B cell (primary cell): ENCODE measurements at places on chromosomes 3 and 15. TPM values are rescaled to one million over a fixed set of nuclear protein-coding genes. Genes with fewer than 3 reads are reported as not detected.

GRCh38 chr3:60742606-60743145 is 508.6 kb downstream of the FHIT start:
- DNase-seq: no peak

DNA sequence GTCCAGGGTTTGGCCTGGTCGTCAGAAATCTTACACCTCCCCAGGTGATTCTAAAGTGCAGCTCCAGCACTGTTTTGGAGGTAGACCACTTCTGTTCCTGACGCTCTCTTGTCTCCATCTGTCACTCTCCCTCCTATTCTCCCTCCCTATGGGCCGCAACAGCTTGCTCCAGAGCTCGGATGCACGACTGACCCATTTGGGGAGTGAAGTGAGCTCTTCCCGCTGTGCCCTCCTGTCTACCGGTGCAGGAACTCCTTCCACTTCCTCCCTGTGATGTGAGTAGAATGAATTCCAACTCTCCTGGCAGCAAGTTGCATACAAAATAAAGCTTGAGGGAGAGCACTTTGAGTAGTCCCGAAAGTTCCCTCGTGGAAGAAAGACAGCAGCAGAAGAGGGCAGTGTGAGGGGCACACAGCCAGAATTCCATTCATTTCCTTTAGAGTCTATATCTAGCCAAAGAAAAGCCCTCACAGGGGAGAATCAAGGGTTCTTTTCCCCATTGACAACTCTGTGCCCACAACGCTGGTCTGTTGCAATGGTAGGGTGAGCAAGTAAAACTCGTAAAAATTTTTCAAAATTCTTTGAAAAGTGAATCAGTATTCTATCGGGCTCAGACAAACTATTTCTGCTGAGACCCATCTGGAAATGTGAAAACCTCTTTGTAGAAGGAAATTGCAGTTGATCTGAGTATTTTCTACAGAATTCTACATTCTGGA is 39.9 kb upstream of the BDH1 start:
- DNase-seq: no peak

DNA sequence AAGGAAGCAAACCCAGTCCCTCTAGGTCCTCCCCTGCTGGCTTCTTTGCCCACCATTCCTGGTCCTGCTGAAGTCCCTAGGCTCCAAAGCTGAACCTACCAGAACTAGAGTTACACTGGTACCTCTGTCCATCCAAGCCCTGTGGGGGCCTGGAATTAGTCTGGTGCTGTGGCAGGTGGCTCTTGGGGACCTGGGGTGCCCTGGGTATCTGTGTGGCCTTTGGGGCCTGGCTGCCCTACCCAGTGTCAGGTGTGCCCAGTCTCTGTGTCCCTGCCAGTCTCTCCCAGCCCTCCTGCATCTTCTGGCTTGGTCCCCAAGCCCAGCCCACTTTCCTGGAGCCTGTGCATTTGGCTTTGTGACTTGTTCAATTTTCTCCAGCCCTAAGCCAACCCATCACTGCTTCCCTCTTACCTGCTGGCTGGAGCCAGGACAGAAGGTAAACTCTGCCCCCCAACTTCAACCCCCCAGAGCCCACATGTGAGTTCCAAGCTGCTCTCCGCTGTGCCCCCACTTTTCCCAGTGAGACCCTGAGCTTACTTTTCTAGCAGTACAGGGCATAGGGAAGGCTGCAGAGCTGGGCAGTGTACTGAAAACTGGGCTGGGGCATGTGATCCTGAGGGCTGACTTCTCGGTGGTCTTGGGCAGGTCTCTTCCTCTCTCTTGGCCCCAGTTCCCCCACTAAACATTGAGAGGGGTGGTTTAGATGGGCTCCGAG is 28.3 kb upstream of the HHATL start:
- no peak for DNase-seq

DNA sequence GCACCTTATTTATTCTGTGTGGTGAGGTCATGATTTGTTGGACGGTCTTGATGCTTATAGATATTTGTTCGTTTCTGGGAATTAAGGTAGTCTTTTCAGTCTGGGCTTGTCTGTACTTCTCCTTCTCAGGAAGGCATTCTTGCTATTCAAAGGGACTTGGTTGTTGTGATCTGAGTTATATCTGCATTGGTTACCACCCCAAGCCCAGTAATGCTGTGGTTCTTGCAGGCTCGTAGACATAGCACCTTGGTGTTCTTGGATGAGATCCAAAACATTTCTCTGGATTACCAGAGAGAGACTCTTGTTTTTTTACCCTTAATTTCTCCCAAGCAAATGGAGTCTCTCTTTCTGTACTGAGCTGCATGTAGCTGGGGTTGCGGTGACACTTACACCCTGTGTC is 128.0 kb upstream of the CBLB start:
- no peak for DNase-seq

Gene EOMES
- total RNA-seq: 0.10 and 0.19 TPM in 2 replicates

Gene XCR1
- total RNA-seq: not detected in 2 replicates

Gene CCDC71
- total RNA-seq: 29.7 and 30.0 TPM in 2 replicates

DNA sequence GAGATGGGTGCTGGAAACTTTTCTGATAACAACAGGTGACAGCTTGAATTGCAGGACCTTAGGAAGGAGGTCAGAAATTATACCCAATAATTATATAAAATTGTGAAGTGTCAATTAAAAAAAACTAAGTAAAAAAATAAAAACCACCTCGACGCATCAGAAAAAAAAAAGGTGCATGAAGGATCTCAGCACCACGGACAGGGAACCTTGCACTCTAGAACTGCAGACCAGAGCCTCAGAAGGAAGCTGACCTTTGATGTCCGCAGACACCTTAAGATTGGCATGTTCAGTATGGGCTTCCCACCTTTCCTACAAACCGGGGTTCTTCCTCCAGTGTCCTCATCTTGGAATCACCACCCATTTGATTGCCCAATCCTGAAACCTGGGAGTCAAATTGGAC is 60.9 kb downstream of the SCN10A start:
- no peak for DNase-seq

Gene ADAMTS9
- not detected in 2 replicates for total RNA-seq

Gene SLC9C1
- 0.41 and 0.49 TPM in 2 replicates for total RNA-seq

Gene CFAP44
- total RNA-seq: 33.8 and 35.0 TPM in 2 replicates

Gene CNTN6
- not detected in 2 replicates for total RNA-seq

- DNase-seq: no peak
Observed at GRCh38 chr3:8867646-8868045, 95.6 kb downstream of the RAD18 start.

DNA sequence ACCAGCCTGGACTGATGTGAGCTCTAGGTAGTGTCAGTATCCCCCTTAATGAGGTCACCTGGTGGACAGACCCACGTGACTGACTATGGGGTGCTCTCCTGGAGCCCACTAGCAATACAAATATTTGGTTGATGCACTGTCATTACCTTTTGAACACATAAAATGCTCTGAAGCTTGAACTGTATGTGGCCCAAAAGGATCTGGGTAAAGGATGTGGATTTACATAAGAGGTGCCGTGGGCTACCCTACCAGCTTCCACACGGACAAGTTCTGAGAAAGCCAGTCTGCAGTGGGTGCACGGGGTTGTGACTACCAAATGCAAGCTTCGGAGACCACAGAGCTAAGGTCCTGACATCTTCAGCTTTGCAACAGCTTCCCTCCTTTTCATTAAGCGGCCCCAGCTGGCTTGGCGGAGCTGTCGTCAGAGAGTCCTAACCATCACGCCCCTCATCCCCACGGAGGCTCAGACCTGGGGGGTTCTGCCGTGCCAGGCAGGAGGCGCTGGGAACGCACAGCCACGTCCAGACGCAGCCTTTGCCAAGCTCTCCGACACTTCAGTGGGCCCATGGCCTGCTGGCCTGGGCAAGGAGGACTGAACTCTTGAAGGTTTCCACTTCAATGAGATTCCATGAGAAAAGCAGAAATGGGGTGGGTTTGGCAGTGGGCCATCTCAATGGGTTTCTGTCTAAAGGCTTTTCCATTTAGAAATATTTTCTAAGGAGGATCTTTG is 228.3 kb downstream of the ADAMTS17 start:
- DNase-seq: no peak

DNA sequence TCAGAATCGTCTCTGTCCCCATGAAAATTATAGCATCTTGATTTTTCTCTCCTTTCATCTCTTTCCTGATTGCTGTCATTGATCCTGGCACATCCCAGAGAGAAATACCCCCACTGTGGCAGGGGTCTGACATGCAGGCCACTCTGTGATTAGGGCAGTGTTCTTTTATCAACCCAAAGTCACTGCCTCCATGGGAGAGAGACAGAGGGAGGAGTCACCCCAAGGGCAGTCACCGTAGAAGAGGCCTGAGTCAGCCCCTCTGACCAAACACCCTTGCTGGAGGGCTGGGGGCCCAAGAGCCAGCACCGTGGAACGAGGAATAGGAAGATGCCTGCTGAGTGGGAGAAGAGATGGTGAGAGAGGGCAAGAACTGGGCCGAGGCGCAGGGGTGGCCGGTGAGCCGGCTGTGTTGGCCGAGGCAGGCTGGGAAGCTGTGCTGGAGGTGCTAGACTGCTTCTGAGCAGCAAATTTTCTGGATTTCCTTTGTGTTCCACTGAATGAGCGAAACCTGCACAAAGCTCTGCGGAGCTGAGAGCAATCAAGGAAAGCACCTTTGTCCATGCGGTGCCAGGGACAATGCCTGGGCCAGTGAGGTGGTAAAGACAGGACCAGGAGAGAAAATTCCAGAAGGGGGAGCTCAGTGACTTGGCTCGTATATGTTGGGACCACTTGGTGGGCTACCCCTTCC is 103.8 kb downstream of the ADCY5 start:
- DNase-seq: no peak
